ENCODE measurements at places on chromosomes 4 and X.

GRCh38 chrX:114178126-114178525 lies 405.8 kb upstream of the HTR2C start:
- DNase-seq, result no peak

GRCh38 chrX:107676559-107677378 lies 48.5 kb downstream of the PRPS1 start:
- DNase-seq, result no peak

DNA sequence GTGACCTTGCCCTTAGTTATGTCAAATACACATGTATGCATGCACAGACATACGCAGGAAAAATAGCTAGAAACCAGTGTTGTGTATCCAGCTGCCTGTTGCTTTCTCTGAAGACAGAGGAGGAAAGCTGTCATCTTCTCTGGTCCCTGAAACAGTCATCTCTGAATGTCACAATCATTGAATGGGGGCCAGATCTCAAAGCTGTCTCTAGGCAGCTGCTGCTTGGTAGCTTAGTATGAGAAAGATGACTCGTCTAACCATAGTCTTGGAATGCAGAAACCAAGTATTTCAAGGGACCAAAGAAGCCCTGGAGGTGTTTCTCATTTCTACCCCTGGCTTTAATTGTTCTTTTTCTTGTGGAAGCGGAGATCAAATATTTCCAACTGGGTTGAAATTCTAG lies 4.0 kb downstream of the GRIA3 start:
- DNase-seq, result no peak

GRCh38 chrX:132810964-132811712 lies 147.3 kb downstream of the HS6ST2 start:
- DNase-seq, result no peak
